ENCODE measurements at places on chromosomes 6 and 20.
A peak's percentile ranks its signal among the peaks of the same experiment; 100 is the strongest.

DNA sequence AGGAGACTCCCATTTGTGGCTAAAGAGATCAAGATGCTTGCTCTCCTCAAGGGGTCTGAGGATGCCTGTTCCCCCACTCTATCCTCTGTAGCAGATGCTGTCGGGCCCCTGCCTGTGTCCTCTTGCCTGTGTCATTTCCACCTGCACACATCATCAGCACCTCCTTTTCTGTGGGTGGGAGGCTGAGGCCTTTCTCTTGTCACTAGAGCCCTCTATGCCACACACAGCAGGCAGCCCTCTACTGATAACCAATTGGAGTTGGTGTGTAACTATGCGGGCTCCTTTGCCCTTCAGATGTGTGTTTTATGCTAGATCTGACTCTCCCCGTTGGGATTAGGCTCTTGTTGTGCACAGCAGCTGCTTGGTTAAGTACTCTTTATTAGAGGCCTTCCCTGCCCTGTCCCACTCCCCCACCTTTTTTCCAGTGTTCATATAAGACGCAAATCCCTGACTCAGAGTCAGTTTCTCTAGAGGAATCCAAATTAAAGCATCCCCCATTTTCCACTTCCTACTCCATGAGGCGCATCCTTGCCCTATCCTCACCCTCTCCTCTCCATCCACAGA, 7.7 kb downstream of the TREML2 start:
- DNase-seq = no peak

GRCh38 chr20:34561661-34562060, 3.1 kb downstream of the MAP1LC3A start:
- no peak for DNase-seq

GRCh38 chr6:88661136-88661535, 302.3 kb downstream of the RNGTT start:
- no peak for DNase-seq

- no peak for DNase-seq
Observed at GRCh38 chr20:14536738-14537137, 199.3 kb upstream of the FLRT3 start.

GRCh38 chr6:125380474-125380873, 78.7 kb upstream of the HDDC2 start:
- DNase-seq = no peak

DNA sequence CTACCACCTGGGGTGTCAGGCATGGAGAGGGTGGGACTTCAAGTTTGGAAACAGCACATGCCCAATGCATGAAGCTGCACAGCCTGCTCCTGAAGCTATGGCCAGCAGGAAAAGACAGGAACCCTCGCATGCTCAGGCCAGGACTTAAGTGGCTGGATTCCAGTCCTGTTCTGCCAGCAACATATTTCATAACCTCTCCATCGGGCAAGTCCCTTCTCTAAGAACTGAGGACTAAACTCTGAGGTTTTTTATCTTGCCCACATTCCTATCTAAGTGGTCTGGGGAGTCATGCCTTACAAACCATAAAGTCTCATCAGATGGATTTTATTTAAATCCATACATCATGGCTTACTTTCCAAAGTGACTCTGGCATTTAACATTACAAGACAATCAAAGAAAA, 27.5 kb upstream of the AGPAT4 start:
- DNase-seq = peak; percentile 70

DNA sequence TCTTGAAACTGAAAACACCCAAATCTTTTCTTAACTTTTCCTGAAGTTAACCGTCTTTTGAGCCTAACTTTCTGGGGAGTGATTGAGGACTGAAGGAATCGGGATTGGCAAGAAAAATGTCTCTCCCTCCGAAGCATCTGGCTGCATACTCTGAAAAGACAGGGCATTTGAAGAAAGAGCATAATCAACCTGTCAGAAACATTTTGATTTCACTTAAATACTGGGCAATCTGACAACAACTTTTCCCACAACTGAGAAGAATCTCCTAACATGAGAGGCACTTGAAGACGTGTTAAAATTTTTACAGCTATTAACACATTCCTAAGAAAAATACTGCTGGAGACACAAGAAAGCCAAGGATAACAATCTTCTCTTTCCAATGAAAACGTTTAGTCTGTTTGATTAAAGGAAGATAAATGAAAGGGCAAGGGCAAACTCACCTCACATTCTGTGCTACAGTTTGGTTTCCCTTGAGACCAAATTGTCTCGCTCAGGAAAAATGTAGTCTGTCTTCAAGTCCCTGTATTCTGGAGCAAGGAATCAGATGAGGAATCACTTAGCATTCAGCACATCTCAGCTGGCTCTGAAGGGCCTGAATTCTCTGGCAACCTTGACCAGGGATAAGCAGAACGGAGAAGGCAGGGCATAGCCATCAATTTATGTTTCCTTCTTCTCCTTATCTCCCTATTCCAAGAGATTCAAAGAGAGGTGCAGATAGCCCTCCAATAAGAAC, 76.1 kb downstream of the TBX18 start:
- DNase-seq = peak; percentile 89

GRCh38 chr6:118589649-118590365, 41.7 kb downstream of the PLN start:
- DNase-seq = peak; percentile 8

GRCh38 chr6:108291091-108291490, 3.8 kb upstream of the AFG1L start:
- no peak for DNase-seq

GRCh38 chr6:27176523-27177484, 70.7 kb upstream of the PRSS16 start:
- peak; percentile 54 for DNase-seq

GRCh38 chr20:38939686-38940085, 13.5 kb downstream of the FAM83D start:
- DNase-seq = no peak

GRCh38 chr20:18972251-18972876, 158.8 kb downstream of the SCP2D1 start:
- no peak for DNase-seq

GRCh38 chr6:159728531-159728964, 1.2 kb downstream of the WTAP start:
- no peak for DNase-seq

- no peak for DNase-seq
Observed at GRCh38 chr6:131945971-131946370, 5.2 kb downstream of the CCN2 start.

DNA sequence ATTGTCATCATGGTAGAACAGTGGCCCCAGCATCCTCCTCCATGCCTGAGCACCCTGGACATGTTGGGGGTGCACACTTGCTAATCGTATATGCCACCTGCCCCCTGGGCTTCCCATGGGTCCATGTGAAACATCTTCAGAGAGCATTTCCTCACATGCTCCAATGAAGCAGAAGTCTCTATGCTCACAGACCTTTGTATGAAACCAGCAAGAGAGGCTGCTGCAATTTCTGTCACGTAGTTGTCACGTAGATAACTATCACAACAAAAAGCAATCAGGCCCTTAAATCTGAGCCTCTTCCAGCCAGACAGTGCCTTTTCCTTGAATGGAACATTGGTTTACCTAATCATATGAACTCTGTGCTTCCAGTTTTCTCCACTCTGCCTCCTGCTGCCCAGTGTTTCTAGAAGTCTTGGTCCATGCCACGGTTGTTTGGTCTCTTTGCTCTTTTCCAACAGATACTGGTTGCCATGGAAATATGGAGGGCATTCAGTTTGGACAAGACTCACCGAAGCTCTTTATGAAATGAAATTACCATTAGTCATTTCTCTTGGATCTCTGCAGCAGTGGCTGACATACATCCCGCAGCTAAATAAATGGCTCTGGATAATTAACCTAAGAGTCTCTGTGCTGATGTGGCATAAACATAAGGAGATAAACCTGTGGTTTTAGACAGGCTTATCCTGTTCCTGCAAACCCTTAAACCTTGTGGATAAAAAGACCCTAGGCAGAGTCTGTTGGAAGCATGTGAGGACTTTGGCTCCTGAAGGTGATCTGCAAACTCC, 172.8 kb upstream of the SYNDIG1 start:
- DNase-seq = no peak

Data from fibroblast of skin of right biceps (primary cell).